ENCODE measurements at places on chromosomes 2 and 18.

GRCh38 chr2:28583899-28584553 is 88.2 kb downstream of the PLB1 start:
- peak; percentile 82 for DNase-seq

DNA sequence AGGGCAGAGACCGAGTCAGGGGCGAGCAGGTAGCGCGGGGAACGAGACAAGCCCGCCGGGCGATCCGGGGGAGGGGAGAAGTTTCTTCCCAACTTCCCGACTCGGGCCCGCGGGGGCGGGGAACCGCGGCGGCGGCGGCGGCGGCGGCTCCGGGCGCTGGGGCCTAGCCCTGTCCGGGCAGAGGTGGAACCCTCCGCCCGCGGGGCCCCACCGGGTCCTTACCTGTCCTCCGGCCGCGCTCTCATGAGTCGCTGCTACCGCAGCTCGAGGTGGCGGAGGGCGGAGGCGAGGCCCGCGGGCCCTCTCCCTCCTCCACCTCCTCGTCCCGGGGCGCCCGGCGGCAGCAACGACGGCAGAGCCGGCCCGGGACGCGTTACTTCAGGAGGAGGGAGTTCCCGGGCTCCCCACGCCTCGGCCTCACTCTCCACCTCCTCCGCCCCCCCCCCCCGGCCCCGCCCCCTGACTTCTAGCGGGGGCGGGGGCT is at the start of gene YES1:
Gene YES1 (minus strand): TSS at position 351 of the 484 bp plus-strand sequence. CDS start 55,415 bp downstream, outside the sequence.
- DNase-seq: no peak

DNA sequence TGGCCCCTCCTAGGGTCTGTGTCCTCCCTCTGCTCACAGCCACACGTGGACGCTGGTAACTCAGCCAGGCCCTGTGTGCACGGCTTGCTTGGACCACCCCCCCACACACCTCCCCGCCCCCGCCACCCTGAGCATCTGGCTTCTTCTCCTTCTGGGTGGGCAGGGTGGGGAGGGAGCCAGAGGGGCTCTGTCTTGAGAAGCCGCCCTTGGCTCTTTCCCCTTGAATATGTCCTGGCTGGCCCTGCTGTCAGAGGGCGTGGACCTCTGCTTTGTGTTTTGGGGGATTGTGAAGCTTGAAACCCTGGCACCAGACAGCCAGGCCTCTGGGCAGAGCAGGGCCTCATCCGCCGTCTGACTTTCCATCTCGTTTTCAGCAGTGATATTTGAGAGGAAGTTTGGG is 72.1 kb downstream of the GLI2 start:
- no peak for DNase-seq

DNA sequence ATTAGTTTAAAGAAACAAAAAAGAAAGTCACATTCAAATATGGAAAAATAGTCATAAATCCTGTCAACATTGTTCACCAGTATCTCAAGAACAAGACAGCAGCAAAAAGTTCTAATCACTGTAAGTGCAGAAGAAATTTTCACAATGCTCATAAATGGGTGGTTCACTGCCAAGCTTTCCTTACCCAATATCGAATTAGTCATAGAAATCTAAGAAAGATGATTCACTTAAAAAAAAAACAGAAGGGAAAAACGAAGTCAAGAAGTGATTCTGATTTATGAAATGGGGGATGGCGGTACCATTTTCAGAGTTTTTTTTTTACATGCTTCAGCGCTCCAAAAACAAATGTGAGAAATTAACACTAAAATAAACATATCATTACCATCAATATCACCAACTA is 156.7 kb downstream of the EXOC6B start:
- DNase-seq: no peak

DNA sequence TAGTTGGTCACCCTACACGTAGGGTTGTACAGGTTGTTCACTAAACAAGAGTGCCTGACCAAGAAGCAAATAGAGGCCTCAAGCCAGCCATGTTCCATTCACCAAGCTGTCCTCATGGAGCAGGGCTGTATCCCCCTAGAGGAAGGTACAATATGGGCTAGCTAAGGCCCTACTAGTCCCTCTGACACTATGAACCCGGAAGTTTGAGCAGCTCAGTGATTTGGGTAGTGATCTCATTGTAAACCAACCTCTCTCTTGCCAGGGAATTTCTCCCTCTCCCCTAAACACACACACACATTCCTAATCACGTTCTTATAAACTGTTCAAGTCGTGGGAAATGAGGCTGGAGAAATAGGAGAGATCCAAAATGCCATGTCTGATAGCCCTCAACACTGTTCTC is 6.7 kb upstream of the CYS1 start:
- no peak for DNase-seq

All from CD14-positive monocyte (primary cell).